ENCODE measurements at places on chromosomes 12 and 14. TPM values are rescaled to one million over a fixed set of nuclear protein-coding genes. Genes with fewer than 3 reads are reported as not detected.

SERPINA3 gene
- total RNA-seq: 3.1 TPM

SLC5A8 gene
- total RNA-seq: not detected

REP15 gene
- 51.4 TPM for total RNA-seq

HEBP1 gene
- 46.0 TPM for total RNA-seq

PNMA1 gene
- 15.5 TPM for total RNA-seq

TAS2R46 gene
- total RNA-seq: 0.87 TPM

ENDOU gene
- not detected for total RNA-seq

PTPN21 gene
- total RNA-seq: 51.8 TPM

NAB2 gene
- total RNA-seq: 2.6 TPM

PPP4R4 gene
- not detected for total RNA-seq

C12orf50 gene
- total RNA-seq: 0.06 TPM
